Effector CD8-positive, alpha-beta T cell (primary cell): ENCODE measurements at places on chromosomes 12 and 14.

DNA sequence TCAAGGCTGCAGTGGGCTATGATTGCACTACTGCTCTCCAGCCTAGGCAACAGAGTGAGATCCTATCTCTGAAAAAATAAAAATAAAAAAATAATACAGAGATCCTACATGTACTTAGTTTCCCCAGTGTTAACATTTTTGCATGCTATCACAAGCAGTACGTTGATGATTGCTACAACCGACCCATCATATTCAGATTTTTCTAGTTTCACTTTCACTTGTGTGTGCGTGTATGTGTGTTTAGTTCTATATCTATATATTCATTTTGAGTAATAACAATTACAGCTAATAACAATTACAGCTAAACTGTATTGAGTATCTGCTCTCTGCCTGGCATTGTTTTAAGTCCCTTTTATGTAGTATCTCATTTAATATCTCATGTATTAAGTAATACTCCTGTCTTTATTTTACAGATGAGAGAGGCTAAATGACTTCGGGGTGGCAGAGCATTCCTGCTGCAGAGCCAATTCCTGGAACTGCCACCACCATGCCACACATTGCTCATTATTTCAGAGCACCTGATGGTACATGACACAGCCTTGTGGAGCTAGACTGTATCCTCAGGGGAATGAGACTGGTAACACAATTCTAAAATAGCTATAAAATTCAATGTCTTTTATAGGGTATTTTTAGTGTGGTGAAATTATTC, 153.1 kb downstream of the BCAT1 start:
- no peak for DNase-seq

DNA sequence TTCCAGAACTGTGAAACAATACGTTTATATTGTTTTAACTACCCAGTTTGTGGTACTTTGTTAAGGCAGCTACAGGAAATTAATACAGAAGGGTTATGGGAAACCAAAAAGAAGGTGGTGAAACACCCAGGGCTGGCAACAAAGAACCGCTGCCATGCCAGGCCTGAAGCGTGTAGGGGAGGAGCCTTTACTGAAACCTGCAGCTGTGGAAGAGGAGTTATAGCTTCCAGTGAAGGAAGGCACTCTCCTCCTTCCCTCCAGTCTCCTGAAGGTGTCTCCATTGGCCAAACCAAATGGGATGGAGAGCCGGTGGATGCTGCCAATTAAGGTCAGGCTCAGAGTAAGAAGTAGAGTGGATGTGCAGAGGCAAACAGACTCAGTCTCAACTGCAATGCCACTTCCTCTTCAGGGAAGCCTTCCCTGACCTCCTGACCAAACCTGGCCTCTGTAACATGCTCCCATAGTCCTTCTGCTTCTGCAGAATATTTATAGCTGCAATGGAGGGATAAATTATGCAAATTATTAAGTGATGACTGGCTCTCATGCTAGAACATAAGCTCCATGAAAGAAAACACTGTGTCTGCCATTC, 168.3 kb downstream of the DAD1 start:
- no peak for DNase-seq

DNA sequence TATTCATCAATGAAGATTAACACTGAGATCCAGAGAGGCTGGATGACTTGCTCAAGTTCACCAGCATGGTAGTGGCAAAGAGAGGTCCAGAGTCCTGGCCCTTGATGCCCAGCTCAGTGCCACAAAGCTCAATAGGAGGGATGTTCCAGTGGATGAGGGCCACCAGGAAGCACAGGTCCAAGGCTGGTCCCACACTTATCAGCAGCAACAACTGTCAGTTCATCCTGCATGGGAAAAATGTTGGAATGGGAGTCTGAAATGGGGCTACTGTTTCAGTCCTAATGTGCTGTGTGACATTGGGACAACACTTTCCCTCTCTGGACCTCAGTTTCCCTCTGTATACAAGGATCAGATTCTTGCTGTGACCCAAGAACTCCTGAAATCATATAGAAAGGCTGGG, 11.2 kb downstream of the SERPINA5 start:
- no peak for DNase-seq

GRCh38 chr14:23433457-23433856, 2.0 kb downstream of the MYH7 start:
- DNase-seq = no peak

DNA sequence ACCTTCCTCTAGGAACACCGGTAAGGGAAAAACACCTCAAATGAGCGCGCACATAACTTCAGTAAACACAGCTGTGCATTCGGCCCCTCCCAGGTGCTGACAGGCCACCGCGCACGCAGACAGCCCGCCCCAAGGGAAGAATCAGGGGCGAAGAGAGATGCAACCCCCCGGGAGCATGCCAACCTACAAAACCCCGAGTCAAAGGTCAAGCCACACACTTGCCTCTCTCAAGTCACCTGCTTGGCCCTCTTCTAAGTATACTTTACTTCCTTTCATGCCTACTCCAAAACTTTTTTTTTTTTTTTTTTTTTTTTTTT, 2.3 kb upstream of the CYP46A1 start:
- no peak for DNase-seq

DNA sequence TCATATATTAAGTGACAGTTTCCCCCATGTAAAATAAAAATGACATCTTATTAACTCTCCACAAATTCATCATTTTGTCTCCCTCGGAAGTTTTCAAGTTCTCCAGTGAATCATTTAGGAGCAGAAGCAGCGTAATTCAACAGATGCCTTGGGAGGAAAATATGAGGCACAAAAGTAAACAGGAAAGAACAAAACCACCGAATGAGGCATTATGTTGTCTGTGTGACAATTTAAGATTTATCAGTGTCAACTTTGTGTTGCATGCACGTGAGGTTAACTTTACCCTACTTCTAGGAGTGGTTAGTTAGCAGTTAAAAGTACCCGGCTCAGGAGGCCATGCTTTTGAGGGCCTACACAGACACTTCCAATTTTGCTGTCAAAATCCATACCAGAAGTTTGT, 258.6 kb downstream of the IPO8 start:
- DNase-seq = no peak
